ENCODE measurements at places on chromosomes 7 and 10.

- no peak for DNase-seq
Measured at GRCh38 chr7:378041-378420, 88.1 kb downstream of the FOXL3 start.

GRCh38 chr10:9166770-9167169 lies 1112.3 kb downstream of the GATA3 start:
- DNase-seq: no peak

- no peak for DNase-seq
Measured at GRCh38 chr10:43264344-43264964, 2.4 kb downstream of the RASGEF1A start.

DNA sequence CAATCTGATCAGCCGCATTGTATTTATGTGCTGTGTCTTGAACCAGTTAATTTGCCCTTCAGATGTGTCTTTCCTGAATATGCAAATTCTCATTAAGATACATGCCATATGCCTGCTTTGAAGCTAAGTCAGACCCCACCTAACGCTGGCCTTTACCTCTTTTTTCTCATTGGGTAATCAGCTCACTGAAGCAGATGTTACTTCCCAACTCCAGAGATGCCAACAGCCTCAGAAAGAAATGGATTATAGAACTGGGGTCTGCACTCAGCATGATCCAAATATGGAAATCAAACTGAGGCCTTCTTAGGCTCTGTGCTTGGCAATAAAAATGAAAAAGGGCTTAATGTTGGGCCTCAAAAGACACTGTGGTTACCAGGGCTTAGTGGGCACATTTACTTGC lies 113.9 kb downstream of the FZD1 start:
- DNase-seq: no peak

- no peak for DNase-seq
Measured at GRCh38 chr7:4837803-4838625, 23.8 kb downstream of the PAPOLB start.

GRCh38 chr7:104758504-104758903 lies 255.5 kb upstream of the KMT2E start:
- DNase-seq: no peak

DNA sequence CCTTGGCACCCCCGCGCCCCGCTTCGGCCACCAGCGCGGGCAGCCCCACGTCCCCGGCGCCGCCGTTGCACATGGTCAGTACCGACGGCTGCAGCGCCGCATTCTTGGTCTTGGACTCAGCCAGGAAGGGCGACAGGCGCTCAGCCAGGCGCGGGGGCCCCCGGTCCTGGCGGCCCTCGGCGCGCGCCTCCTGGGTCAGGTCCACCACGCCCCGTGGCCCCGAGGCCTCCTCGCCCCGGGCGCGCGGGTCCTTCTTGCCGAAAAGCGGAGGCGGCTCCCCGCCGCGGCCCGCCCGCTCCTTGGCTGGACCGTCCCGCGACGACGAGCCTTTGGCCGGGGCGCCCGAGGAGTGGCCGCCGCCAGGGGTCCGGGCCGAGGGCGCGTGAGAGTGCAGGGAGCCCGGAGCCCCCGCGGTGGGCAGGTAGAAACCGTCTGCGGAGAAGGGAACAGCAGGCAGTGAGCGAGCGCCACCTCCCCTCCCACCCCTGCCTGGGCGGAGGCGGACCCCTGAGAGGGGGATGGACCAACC lies 34.7 kb downstream of the TNRC18 start:
- no peak for DNase-seq

DNA sequence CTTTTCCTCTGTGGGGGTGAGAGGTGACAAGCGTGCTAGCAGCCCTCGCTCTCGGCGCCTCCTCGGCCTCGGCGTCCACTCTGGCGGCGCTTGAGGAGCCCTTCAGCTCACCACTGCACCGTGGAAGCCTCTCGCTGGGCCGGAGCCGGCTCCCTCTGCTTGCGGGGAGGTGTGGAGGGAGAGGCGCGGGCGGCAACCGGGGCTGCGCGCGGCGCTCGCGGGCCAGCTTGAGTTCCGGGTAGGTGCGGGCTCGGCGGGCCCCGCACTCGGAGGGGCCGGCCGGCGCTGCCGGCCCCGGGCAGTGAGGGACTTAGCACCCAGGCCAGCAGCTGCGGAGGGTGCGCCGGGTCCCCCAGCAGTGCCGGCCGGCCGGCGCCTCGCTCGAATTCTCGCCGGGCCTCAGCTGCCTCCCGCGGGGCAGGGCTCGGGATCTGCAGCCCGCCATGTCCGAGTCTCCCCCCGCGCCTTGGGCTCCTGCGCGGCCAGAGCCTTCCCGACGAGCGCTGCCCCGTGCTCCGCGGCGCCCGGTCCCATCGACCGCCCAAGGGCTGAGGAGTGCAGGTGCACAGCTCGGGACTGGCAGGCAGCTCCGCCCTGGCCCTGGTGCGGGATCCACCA lies 352.8 kb upstream of the PODXL start:
- no peak for DNase-seq

GRCh38 chr7:105478606-105479005 lies 43.5 kb downstream of the PUS7 start:
- no peak for DNase-seq

DNA sequence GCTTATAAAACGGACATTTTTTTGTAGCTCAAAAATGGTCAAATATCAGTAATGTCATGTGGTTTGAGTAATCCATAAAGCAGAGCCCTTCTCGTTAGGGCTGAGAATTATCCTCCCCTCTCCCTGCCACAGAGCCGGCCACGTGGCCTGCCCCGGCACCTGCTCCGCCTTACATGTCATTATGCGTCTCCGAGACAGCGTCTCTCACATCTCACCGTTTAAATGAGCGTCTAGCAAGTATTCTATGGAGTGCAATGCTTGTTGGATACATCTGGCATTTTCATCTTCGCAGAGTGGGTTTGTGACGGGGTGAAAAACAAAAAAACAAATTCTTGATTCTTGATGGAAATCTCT lies 86.1 kb downstream of the CUX1 start:
- DNase-seq: no peak
